ENCODE measurements at places on chromosomes 12 and 14.

GRCh38 chr12:98863167-98863566 is 218.1 kb downstream of the APAF1 start:
- DNase-seq = no peak

GRCh38 chr12:63844391-63845341 is at the start of gene SRGAP1:
SRGAP1 (plus strand) TSS chr12:63844700; CDS start chr12:63844817, 117 bp downstream.
- DNase-seq = no peak

DNA sequence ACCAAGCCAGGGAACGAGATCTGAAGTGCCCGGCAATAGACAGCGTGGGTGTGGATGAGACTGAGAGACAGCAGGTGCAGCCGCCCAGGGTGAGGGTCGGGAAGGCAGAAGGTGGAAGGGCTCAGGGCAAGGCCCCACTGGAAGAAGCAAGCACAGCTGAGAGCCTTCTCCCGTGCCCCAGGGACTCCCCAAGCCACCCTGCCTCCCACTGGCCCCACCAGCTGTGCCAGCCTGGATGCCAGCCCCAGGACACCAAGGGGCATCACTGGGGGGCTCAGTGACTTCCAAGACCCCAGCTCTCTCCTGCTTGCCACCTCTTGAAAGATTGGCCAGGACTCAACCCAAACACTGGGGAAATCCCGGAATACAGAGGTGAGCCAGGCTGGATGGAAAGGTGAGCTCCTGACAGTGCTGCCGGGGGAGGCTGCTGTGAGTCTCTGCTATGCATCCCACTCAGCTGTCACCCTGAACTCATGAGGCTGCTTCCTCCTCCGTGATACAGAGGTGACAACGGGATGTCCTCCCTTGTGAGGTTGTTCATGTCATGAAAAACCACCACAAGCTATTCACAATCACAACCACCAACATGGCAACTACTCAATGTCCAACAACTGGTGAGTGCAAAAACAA is 13.8 kb downstream of the TESC start:
- no peak for DNase-seq

DNA sequence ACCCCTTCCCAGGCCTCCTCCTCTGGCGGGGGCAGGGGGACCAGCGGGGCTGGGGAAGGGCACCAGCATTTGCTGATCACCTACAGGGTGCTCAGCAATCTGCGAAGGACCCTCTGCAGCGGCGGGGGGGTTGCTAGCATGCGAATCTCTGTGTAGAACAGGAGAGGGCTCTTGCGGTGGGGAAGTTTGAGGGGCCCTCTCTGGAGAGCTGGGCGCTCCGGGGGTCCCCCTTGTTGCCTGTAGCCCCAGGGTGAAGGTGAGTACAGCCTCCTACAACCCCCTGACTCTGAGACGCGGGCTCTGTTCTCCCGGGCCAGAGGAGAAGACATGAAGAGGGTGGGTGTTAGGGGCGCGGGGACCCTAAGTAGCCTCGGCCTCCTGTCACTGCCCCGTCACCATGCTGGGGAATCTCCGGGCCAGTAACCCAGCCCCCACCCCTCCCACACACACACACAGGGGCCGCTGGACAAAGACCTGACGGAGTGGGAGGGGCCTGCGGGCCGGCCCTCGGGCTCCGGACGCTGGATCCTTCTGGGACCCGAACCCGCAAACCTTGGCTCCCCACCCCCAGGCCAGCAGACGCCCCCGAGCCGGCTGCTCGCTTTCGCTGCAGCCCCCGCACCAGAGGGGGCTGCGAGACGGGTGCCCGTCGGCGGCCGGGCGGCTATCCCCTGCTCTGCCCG is 734 bp downstream of the FIGNL2 start:
- DNase-seq = no peak

DNA sequence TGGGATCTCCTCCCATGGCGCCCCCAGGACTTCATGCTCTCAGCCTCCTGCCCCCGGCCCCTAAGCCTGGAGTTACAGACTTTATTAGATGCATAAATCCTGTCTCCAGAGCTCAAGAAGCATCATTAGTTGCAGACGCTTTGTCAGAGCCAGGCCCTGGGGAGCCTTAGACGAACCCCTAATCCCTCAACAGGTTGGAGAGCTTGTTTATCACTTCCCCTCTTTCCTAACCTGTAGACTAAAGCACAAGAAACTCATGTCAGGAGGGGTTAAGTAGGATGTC is 260 bp upstream of the NPFF start:
- DNase-seq = no peak

DNA sequence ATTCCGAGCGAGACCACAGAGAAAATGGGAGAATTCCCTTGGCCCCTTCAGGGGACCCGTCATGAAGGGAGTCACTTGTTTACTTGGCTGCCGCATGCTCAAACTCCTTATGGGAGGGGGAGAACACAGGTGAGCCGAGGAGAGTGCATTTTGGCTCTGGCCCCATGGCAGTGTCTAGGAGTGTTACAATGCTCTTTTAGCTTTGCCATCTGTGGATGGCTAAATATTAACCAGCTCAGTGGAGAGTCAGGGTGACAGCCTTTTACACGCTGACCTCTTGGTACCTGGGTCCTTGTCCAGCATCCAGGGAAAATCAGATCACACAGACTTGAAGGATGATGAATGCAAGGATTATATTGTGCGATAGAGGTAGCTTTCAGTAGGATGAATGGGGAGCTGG is 146.4 kb upstream of the ATXN7L3B start:
- no peak for DNase-seq

DNA sequence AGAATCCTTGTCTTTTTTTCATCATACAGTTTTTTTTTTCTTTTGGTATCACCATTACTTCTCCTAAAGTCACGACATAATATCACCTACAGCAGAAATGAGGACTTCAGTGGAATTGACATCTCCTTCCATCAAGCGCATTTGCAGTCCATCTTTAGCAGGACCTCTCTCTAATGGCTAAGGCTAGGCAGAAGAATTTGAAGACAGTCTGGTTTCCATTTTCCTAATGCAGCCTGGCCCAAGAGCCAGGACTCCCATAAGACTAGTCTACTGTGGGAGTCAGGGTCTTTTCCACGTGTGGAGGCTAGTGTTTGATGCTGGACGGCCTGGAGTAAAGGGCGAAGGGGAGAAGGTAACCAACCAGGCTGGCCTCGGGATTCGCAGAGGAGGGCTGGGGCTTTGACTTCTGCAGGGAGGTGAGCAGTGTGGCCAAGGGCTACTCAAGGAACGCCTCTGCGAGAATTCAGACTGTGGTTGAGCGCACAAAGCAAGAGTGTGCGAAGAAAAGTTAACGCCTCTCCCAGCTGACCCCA is 769 bp upstream of the ZNF740 start:
- no peak for DNase-seq

DNA sequence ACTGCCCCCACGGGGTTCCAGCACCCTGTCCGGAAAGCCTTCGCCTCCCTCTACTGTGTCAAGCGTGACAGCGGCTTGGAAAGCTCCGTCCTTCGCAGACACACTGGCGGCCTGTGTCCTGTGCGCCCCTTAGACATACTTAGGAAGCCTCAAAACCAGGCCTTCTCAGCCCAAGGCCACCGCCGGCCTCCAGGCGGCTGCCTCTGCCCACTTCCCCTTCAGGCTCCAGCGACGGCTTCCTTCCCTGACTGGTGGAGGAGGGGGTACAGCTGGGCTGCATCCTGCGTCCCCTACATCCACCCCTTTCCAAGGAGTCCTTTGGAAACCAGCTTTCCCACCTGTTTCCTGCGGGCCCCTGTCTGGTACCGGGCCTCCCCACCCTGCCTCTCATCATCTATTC is 2.5 kb upstream of the CACNA2D4 start:
- no peak for DNase-seq

GRCh38 chr12:49961111-49961922 is at the start of gene AQP5:
AQP5 (plus strand) TSS chr12:49961872; CDS start chr12:49962018, 146 bp downstream.
- DNase-seq = no peak

GRCh38 chr14:100857233-100857922 is 31.5 kb downstream of the MEG3 start:
- DNase-seq = no peak

GRCh38 chr12:57401165-57401564 is 29.7 kb downstream of the R3HDM2 start:
- no peak for DNase-seq

GRCh38 chr14:59354666-59355065 is 110.5 kb downstream of the GPR135 start:
- DNase-seq = no peak

DNA sequence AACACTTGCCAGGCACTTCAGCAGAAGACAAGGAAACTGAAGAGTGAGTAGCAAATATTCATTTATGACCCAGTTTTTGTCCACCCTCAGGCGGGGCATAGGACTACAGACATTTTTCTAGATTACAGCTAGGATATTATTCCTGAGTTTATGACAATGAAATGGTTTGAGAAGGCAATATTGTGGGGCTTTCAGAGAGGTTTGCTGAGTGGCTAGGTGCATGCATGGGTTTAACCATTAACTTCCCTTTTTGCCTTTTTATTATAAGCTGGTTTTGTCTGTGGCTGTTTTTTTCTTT is 104.0 kb upstream of the BCAT1 start:
- DNase-seq = no peak

DNA sequence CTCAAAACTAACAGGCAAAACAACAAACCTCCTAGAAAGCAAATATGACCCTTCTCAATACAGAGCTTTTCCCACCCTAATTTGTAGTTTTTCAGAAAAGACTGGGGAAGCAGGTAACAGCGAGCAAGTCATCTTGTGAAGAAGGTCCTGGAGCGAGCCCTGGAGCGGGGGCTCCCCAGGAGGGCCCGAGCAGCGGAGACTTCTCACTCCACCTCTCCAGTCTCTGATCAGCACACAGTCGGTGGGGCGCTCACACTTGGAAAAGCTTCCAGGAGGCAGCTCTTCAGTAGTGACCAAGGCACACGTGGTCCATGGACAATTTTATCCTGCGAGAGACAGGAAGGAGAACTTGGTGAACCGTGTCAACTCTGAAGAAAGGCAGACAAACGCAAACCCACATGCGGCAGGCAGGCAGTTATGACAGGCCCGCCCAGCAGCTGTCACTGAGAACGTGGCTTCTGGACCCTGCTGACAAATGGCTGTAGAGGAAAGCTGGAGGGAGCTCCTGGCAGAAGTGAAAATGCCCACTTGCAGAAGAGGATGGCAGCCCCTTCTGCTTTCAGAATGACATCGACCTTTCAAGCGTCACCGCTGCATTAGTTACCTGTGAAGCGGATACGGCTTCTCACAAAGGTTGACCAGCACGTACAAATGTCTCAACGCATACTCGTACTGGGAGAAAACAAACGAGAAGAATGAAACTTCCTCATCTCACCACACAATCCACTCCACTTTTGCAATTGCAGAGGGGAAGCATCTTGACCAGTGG is 44.2 kb downstream of the LGMN start:
- DNase-seq = no peak

DNA sequence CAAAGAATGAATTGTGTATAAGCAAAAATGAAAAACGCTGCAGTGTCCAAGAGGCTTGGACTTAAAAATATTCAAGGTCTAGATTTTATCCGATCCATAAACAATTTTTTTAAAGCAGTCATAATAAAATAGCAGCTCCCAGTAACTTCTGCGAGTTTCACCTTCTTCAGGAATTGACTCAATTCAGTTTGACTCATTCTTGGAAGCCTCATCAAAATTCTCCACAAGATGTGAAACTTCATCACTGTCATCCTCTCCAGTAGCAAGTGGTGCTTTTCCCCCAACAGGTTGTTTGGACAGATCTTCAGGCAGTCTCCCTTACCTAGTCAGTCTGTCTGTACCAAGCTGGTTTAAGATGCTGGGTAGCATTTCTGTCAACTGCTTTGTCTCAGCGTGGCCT is 93.5 kb upstream of the FOXG1 start:
- DNase-seq = no peak
